ENCODE measurements at places on chromosomes 3 and 15.

DNA sequence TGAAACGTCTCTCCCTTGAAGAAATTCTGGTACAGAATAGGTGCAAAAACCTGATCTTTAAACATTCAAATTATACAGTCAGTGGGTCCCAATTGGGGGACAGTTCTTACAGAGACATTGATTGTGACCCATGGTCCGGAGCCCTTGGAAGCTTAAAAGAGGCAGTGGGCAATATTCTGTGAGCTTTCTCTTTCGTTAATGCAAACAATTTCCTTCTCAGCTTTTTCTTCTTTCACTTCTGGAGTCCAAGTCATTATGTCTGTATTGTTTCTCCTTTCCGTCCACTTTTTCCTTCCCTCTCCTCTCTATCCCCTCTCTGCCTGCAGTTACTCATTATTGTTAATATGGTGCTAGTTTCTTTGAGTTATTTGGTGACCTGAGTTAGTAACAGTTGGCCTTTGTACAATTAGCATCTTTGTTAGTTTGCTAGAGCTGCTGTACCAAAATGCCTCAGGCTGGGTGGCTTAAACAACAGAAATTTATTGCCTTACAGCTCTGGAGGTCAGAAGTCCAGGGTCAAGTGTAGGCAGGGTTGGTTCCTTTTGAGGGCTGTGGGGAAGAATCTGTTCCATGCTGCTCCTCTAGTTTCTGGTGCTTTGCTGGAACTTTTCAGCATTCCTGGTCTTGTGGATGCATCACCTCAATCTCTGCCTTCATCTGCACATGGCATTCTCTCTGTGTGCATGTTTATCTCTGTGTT, 102.6 kb downstream of the GMPS start:
- DNase-seq: no peak

GRCh38 chr15:39313881-39314280, 267.0 kb upstream of the THBS1 start:
- DNase-seq: no peak

GRCh38 chr15:94910166-94910565, 678.8 kb downstream of the MCTP2 start:
- DNase-seq: no peak

DNA sequence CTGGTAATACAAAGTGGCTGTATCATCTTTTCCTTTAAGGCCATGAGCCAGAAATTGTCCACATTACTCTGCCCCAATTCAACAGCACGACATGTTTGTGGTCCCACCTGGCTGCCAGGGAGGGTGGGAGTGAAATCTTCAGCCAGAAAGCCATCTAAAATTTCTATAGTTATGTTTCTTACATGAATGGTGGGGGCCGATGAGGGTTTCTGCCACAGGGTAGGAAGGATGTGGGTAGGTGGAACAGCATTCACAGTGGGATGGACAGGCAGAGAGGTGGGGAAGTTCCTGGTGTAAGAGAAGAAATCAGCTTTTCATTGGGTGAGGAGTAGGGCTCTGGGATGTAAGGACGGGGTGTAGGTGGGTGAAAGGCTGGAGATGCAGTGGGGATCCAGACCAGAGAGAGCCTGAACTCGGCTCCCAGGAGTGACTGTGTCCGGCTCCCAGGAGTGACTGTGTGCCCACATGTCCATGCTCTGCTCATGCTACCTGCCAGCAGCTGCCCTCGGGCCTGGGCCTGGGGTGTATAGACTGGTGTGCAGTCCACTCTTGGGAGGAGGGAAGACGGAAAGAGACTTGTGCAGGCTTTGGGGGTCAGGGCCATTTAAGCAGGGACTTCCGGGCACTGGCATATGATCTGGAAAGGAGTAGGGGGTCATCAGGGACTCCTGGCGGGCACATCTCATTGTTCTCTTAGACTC, 3.8 kb upstream of the FBLN2 start:
- no peak for DNase-seq

DNA sequence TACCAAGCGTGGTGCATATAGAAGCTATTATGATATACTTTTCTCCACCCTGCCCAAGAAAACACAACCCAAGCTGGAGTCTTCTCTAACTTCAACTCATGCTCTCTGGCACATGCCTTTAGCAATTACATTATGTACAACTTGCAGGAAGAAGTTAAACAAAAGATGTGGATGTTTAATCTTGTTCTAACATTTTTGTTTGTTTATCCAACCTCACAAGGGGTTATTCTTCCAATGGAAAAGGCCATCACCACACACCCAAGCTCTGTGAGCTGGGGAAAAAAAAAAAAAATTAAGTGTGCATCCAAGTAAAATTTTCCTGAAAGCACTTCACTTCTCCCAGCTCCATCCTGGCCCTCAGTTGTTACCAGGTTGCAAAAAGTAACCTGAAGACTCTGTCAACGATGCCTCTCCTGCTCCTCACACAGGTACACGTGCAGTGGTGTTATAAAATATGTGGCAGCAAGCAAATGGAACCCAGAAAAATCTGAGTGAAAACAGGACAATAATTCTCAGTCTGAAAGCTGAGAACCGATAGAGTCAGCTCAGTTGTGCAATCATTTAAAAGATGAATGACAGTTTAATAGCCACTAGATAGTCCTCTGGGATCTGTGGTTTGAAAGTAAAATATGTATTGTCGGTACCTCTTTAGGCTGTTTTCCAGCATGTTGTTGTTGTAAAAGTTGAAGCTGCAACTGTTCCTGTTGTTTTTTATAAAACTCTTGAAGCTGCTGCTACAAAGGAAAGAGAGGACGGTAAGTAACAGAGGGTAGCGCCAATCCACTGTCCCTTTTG, 531.4 kb downstream of the FOXP1 start:
- DNase-seq: peak; percentile 44

Measured in NCI-H69 (cell line).